Inflammatory macrophage treated with lipopolysaccharide for 1 hour (primary cell): ENCODE measurements at places on chromosomes 7 and 10.

DNA sequence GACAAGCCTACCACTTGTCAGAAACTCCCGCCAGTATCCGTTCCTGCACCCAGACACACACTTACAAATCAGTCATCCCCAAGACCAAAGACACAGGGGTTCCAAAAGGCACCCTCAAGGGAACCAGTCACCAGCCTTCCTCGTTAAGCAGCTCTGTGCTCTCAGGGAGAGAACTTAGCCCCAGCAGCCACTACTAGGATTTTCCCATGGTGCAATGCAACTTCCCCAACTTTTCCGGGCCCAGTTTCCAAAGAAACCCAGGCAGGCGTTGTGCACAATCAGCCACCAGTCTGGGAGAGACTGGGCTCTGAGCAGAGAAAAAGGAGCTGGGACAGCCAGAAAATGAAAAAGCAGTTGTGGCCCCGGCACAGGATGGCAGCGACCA lies 1.2 kb downstream of the DLG5 start:
- DNase-seq, result peak; percentile 10

GRCh38 chr7:106254525-106255116 lies 30.2 kb downstream of the NAMPT start:
- DNase-seq, result no peak

DNA sequence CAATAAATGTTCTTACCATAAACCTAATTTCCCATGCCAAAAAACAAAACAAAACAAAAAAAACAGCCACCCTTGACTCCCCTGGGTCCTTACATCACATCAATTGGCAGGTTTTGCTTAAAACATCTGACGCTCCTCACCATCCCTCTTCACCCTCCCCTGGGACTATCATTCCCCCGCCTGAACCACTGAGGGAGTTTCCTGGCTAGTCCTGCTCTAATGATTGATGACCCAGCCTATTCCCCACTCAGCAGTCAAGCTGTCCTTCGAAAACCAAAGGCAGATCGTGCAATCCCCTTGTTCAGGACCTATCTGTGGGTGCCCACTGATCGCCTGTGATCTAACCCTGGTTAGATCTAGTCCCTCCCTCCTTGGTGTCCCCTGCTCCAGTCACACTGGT lies 11.2 kb upstream of the FRMPD2 start:
- DNase-seq, result no peak

- no peak for DNase-seq
These were observed 43.3 kb upstream of the FMC1 start for GRCh38 chr7:139297795-139298194.

- no peak for DNase-seq
These were observed 7.0 kb downstream of the ZNF316 start for GRCh38 chr7:6643915-6644625.

GRCh38 chr7:145534301-145534700 lies 582.3 kb upstream of the CNTNAP2 start:
- DNase-seq, result no peak

DNA sequence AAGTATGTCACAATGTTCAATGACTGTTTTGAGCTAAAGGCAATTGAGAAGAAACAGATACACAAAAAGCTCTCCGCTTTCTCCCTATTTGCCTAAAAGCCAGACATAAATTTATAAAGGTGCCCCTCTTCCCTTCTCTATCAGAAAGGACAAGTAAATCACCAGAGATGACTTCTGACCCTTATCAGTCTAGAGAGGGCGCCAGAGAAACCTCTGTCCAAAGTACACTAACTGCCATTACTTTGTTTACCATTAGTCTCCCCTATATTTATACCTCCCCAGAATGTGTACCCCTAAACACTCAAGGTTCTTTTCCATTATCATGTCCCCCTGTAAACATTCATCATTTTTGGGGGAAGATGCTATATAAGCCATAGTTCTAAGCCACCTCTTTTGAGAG lies 49.3 kb downstream of the TPK1 start:
- DNase-seq, result no peak

GRCh38 chr10:6109444-6109775 lies 20.6 kb downstream of the RBM17 start:
- DNase-seq, result no peak

DNA sequence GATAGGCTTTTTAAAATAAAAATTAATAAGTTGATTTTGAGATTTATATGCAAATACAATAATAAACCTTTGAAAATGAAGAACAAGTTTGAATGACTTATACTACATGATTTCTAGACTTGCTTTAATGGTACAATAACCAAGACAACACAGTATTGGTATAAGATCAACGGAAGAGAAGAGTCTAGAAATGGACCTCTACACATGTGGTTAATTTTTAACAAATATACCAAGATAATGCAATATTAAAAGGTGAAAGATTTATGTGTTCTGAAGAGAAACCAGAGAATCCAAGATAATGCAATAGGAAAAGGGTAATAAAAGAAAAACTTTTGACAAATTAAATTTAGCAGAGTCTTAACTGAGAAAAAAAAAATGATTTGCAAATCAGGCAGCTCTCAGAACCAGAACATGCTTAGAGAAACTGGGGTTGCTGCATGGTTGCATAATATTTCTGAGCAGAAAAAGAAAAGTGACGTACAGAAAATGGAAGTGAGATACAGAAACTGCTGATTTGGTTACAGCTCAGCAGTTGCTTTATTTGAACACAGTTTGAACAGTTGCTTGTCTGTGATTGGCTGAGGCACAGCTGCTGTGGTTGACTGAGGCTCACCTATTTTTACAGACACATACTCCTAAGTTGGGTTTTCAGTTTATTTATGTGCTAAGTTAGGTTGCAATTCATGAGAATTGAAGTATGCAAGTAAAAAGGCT lies 365.9 kb downstream of the CRPPA start:
- DNase-seq, result peak; percentile 89

DNA sequence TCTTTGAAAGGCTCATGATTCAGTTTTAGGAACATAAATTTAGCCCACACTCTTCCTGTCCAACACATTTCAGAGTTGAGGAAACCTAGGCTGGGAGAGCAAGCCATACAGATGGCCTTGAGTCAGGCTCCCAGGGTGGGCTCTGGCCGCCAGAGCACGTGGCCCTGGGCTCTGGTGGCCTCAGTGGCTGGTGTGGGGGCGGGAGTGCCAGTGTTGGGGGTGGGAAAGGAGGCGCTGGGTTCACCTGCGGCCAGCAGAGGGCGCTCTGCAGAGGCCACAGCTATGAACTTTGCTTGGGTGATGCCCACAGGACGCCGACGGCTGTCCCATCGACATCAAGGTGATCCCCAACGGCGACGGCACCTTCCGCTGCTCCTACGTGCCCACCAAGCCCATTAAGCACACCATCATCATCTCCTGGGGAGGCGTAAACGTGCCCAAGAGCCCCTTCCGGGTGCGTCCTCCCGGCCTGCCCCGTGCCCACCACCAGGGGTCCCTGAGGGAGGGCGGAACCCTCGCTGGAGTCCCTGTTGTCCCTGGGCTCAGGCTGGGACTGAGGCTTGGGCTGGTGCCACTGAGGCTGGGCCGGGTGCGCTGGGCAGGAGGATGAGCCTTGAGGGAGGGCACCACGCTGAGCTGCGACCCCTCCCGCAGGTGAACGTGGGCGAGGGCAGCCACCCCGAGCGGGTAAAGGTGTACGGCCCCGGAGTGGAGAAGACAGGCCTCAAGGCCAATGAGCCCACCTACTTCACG lies 11.9 kb downstream of the FLNC start:
- peak; percentile 52 for DNase-seq

- DNase-seq, result no peak
These were observed 107.4 kb downstream of the SH3PXD2A start for GRCh38 chr10:103748020-103748419.

DNA sequence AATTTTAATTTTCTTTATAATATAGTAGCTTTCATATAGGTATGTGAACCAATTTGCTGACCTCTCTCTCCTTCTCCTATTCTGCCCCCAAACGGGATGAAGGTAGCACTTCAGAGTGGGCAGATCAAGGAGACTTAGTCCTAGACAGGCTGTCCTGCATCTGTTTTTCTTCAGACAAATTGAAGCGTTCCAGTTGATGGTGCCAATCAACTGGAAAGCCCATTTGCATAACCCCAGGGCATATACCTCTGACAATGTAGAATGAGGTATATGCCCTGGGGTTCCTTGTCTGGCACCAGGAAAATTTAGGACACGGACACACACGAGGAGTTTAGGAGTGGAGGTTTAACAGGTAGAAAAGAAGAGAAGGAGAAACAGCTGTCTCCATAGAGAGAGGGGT lies 502.9 kb downstream of the HTR7 start:
- DNase-seq, result no peak

GRCh38 chr7:2273866-2274265 lies 31.8 kb downstream of the NUDT1 start:
- no peak for DNase-seq

- DNase-seq, result no peak
These were observed 3.0 kb upstream of the HOXA2 start for GRCh38 chr7:27105301-27106031.

GRCh38 chr10:118241229-118242137 lies 100.6 kb downstream of the FAM204A start:
- peak; percentile 39 for DNase-seq

DNA sequence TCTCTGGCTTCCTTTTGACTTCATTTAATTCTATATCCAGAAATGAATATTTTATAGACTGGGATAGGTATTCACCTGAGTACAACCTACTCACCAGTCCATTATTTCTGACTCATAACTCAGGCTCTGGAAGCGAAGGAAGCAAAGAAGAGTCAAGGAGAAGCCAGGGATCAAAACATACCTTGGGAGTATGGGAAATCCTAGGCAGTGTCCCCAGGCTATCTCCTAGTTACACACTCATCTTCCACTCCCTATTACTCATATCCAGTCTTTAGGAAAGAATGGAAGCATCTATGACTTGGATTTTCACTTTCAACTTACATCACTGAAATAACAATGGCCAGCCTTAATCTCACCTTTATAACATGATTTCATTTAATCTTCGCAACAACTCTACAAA lies 40.9 kb upstream of the ELAPOR2 start:
- no peak for DNase-seq

DNA sequence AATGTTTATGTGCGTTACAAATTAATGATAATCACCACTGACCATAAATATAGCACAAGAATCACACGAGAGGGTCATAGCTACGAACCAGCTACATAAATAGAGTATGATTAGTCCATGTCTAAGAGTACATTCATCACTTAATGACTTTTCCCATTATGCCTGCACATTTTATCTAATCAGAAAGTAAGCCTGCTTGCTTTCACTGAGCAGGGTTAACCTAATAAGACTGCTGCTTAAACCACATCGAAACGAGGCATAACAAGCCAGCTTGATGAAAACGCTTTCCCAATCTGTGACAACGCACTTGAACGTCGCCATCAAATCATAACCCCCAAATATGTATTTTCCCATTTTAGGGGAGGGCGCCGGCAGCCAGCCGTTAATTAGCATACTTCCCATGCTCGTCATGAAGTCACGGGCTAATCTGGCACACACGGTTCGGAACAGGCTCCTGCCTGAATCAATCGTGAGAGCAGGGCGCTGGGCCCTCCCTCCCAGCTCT lies 71.5 kb downstream of the EBF3 start:
- no peak for DNase-seq

DNA sequence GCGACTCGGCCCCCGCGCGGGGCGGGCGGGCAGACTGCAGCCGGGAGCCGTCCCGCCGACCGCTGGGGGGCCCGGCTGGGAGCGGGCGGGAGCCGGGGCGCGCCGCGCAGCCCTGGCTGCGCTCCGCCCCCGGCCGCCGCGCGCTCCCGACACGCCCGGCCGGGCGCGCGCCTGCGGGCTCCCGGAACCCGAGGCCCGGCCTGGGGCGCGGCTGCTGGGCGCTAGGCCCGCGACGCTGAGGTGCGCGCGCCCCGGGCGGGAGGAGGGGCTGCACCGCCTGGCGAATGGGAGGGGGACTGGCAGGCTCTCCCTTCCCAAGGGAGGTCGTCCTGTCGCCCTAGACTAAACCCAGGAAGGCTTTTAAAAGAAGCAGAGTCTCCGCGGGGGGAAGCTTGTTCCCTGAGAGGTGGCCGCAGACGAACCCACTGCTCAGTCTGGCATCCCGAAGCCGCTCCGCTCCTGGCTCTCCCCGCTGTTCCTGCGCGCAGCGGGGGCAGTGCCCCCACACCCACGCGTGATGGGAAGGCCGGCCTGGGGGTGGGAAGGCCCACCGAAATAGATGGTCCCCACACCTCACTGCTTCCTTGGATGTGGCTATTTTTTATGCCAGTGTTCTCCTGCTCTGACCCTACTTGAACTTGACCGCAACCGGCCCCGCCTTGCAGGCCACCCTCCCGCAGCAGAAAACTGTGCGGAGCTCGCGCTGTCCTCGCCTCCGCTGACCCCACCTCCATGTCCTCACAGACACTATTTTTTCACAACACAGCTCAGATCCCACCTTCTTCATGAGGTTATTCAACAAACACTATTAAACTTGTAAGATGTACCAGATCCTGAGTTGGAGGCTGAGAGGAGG lies at the start of gene VOPP1:
TSS of gene VOPP1 (minus strand) at position 125 of the 856 bp plus-strand sequence. CDS start 178 bp downstream, outside the sequence.
- peak; percentile 63 for DNase-seq

GRCh38 chr10:20760460-20760859 lies 136.7 kb downstream of the NEBL start:
- DNase-seq, result no peak

- DNase-seq, result no peak
These were observed 11.7 kb downstream of the CASP2 start for GRCh38 chr7:143299840-143300239.

GRCh38 chr7:151542606-151543130 lies 23.0 kb upstream of the RHEB start:
- DNase-seq, result no peak

DNA sequence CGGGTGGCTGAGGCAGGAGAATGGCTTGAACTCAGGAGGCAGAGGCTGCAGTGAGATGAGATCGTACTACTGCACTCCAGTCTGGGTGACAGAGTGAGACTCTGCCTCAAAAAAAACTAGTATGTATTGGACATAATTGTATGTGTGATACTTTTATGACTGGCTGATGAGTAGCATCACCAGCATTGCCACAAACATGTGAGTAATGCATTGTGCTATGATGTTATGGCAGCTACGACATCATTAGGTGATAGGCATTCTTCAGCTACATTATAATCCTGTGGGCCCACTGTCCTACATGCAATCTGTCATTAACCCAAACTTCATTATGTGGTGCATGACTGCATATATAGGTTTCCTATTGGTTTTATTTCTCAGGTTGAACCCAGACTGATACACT lies 352.4 kb downstream of the GALNT17 start:
- DNase-seq, result no peak

DNA sequence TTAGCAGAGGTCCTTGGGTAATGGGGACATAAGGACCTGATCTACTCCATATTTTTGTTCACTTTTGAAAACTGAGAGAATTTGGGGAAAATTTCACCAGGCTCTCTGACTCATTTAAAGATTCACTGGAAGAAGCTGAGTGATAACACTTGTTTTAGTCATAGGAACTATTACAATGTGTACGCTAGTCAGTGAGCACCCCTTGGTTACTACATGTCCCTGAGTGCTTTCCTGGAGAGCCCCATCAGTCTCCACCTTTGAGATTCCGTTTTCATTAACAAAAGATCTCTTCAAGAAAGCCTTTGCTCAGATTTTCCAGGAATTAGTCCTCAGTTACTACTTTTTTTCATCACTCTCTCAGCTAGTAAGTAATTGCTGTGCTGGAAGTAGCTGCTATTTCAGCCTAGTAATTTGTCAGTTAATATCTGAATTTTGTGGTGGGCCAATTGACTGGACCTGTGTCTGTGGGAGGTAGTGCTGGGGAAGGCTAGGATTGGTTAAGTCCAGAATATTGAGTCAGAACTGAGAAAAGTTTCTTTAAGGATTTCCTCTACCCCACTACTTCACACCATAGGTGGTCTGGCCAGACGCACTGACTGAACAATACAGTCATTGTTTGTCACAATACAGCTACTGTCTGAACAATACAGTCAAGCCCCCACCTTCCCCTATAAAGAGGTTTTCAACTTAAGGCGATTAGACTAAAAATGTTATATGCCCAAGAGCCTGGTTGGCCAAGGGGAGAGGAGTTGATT lies 235.0 kb downstream of the CCDC7 start:
- no peak for DNase-seq
